ENCODE measurements at places on chromosomes 2 and 18.

DNA sequence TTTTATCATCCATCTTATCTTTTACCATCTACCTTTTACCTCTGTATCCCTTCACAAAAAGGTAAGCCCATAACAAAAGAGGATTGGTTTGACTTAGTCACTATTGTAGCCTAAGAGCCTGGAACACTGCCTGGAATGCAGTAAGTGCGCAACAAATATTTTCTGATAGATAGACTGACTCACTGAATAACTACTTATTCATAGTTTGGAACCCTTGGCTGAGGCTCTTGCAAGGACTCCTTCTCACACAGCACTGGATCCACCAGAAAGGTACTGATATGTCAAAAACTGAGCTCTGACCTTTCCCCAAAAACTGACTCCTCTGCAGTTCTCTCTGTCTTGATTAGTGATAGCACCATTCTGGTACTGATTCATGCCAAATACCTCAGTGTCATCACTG, 426.7 kb downstream of the SETBP1 start:
- peak; percentile 64 for DNase-seq

GRCh38 chr2:179861027-179861415, 391 bp downstream of the ZNF385B start:
- DNase-seq: peak; percentile 4

- DNase-seq: no peak
These were observed 41.0 kb downstream of the PIK3C3 start for GRCh38 chr18:41996020-41996419.

GRCh38 chr18:62420151-62420512, 95.0 kb downstream of the TNFRSF11A start:
- DNase-seq: peak; percentile 3

DNA sequence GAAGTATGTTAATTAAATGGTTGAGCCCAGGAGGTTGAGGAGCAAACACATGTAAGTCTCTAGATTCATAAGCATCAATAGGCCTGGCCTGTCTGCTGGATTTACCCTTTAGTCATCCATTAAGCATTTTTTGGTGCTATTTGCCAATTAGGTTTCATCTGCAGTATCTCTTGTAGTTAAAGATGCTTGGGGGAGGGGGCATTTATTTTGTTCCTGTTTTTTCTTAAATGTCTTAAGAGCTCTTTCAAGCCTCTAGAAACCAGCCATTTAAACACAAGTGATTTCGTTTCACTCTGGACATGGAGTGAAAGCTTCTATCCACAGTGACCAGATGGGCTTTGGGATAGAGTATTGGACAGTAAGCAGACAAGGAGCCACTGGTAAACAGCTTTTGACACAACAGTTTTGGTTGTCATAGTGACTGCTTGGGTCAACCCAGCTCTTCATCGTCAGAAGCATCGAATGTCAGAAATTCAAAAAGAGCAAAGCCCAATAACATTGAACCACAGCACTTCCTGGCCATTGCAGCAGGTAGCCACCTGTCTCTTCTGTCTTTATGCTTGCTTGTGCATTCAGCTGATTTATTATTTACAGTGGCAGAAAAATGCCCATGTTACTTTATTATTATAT, 4.9 kb downstream of the QPCT start:
- no peak for DNase-seq

- DNase-seq: no peak
These were observed 7.8 kb downstream of the FOSL2 start for GRCh38 chr2:28400419-28400818.

- peak; percentile 79 for DNase-seq
These were observed 70.6 kb downstream of the MBP start for GRCh38 chr18:77061946-77062517.

DNA sequence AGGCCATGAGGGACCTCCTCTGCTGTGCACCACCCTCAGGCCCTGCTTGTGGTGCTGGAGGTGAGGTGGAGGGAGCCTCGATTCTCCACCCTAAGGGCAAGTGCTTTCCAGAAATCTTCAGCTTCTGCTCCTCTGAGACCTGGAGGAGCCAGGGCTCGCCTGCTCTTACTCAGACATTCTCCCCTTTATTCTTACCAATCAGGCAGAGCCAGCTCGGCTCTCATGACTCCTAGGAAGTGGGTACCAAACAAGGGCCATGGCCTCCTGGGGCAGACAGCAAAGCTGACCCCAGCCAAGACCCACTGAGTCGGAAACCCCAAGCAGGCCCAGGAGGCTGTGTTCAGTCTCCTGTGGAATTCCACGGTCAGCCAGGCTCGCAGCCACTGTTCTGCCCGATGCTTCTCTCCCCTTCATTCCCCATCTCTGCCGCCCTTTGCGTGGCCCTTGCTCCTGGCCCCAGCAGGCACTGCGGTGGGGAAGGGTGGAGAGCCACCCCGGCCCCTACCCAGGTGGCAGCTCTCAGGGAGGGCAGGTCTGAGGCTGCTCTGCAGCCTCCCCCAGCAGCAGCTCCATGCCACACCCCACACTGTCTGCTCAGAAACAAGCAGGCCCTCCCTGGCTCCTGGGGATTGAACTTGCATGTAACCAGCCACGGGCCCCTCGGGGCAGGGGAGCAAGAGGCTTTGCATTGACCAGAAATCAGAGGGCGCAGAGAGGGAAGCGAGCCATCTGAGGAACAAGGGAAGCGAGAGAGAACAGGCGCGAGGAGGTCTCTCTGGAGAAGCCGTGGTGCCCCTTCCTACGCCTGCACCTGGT, 24.0 kb downstream of the HS1BP3 start:
- DNase-seq: no peak

DNA sequence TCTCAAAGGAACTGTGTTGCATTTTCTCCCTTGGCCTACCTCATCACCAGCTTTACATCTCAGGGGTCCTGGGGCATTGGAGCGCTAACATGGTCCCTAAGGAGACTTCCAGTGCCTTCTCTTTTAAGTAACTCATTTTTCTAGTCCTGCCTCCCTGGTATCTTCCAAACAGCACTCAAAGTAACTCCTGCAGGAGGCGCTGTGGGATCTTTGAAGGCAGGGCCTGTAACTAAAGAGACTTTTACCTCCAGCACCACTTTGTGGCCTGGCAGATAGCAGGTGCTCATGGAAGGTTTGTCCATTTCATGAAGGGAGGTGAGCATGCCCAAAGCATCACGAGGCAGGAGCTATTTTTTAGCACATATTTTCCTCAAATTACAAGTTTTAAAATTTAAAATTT, 411.0 kb upstream of the GYPC start:
- peak; percentile 25 for DNase-seq

DNA sequence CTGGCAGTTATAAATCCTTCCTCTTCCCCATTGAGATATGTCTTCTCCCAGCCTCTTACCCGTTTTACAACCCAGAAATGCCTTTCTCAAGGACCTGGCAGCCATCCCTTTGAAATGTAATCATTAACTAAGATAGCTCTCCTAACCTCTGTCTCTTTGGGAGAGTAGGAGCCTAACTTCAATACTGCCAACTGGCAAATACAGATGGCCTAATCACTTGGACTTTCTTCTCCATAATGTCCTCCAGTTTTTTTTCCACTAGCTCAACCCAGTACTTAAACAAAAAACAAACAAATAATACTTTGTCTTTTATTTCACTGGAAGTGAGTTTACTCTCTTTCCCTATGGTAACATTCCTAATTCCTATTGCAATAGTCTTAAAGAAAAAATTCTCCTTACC, 1391.1 kb downstream of the SUCLG1 start:
- no peak for DNase-seq

- DNase-seq: no peak
These were observed 1995.2 kb upstream of the PIK3C3 start for GRCh38 chr18:39959839-39960238.

DNA sequence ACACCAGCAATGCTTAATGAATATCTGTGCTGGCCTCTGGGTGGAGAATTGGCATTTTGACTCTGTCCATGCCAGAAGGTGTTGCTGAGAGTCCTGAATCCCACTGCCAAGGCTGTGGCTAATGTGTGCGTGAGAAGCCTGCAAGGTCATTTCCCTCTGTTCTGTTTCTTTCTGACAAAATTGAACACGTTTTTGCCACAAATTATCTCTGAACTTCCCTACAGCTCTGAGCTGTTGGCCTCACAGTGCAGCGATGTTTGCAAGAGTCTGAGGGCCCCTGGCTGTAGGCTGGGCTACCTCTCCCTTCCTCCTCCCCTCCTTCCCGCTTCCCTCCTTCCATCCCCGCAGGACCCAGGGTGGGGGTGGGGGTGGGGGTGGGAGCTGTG, 154.1 kb upstream of the HS6ST1 start:
- DNase-seq: no peak

GRCh38 chr18:73316513-73316912, 448.7 kb upstream of the NETO1 start:
- DNase-seq: no peak

DNA sequence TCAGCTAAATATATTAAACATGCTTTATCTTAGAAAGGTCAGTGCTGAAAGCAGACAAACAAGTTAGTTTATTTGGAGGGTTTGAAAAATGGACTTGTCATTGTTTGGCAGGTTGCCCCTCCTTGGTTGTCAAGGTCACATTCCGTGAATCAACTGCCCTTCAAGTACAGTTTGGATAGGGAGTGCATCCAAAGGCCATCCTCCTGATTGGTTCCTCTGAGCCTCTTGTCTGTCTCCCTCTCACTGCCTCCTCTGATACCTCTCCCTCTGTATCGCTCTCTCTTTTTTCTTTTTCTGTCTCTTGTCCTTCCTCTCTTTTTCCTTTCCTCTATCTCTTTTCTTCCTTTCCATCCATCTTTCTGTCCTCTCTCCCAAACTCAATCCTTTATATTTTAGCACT, 5.4 kb downstream of the ITGAV start:
- peak; percentile 31 for DNase-seq

- no peak for DNase-seq
These were observed 730.8 kb downstream of the DCC start for GRCh38 chr18:53070788-53071187.

GRCh38 chr2:232511336-232511890, 8.8 kb upstream of the PRSS56 start:
- DNase-seq: no peak

DNA sequence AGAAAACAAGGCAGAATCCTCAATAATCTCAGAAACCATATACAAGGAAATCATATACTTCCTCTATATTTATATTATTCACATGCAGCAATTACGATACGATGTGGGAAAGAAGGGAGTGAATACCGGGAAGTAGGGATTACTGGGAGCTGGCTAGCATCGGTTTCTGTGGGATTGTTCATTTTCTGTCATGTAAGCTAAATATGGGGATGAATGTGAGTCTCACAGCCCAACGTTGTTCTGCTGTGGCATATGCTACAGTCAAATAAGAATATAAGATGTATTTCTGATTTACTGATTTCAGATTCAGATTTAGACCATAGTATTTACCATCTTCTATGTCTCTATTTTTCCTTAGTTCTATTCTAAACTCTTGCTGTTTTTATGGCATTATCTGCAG, 113.6 kb downstream of the EVA1A start:
- no peak for DNase-seq

DNA sequence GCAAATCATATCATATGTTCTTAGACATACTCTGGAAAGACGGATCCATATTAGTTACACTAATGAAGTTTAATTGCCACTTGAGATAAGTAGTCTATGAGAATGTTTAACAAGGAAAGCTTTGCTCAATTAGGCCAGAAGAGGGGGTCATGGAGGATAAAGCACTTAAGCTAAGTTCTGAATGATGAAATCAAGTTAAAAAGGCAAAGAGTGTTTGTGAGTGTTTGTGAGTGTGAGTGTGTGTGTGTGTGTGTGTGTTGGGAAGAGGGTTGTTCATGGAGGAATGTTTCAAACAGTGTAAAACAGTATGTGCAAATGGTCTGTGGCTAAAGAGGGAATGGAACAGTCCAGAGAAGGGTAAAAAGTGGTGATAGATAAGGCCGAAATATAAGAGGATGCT, 360.9 kb downstream of the ERBB4 start:
- DNase-seq: no peak

DNA sequence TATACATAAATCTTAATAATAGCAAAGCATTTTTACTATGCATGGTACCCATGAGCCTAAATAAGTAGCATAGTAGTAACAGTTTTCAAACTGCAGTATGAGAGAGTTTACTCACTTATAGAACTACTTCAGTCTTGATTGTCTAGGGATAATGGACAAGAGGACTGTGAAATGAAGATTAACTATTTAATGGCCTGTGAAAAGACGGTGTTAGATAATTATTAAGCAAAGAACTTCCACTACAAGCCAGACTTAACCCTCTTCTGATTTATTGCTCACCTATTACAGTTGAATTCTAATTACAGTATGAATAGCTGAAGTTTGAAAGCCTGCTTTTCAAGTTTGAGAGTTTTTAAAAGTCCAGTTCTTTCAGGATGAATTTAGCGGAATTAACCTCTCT, 18.9 kb downstream of the PIK3C3 start:
- no peak for DNase-seq

DNA sequence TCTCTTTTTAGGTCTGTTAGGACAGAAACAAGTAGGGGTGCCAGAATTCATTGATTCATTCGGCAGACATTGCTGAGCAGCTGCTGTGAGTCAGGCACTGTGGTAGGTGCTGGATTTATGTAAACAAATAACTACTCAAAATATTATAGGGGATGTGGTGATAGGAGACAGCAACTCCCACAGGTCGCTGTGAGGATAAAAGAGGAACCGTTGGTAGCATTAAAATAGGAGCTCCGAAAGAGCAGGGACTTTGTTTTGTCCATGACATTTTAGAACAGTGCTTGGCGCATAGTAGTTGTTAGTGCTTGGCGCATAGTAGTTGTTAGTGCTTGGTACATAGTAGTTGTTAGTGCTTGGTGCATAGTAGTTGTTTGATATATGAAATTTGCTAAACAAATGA, 29.2 kb downstream of the ATP6V1C2 start:
- DNase-seq: no peak

DNA sequence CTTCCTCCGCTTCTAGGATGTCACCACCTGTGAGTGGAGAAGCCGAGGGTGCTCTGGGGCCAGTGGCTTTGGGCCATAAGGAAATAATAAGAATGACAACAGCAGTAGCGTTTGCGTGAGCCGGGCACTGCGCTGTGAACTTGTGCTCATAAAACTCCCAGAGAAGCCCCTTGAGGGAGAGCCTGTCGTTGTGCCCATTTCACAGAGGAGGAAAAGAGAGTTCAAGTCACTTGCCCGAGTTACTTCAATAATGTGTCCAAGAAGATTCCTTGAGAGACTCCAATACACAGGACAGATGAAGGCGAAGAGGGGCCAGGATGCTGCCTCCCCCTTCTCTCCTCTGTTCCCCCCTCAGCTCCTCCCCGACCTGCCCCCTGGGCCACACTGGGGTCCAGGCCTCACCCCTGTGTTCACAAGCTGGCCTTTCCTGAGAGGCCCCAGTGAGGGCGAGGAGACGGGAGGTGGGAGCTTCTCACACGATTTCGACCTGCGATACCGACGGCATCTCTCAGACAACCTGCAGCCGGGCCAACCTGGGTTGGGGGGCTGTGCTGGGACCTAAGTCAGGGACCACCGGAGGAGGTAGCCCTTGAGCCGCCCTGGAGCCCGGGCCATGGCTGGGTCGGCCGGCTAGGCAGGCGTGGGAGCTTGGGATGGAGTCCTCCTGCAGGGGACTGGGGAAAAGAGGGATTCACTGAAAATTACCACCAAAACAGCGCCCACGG, 53.5 kb upstream of the UBE2F start:
- no peak for DNase-seq

- no peak for DNase-seq
These were observed 188.7 kb upstream of the APCDD1 start for GRCh38 chr18:10265560-10266333.

GRCh38 chr2:128271597-128271910, 47.1 kb downstream of the HS6ST1 start:
- no peak for DNase-seq
